ENCODE measurements at places on chromosomes 2 and 18.

- DNase-seq = no peak
Measured at GRCh38 chr2:70657246-70657645, 103.6 kb upstream of the TGFA start.

DNA sequence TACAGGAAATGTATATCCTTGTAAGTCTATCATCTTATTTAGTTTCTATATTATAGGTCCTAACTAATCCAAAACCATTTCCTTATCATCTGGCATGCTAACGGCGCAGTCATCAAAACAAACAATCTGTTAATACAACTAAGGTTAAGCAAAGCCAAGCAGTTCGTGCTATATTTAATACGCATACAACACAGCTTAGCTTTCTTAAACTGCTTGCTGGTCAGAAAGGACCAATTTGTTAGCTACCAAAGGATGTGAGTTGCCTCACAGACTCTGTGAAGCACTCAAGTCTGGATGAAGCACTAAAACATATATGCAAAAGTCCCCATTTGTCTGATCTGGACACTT is 67.0 kb downstream of the ZEB2 start:
- no peak for DNase-seq

- no peak for DNase-seq
Measured at GRCh38 chr2:62236499-62236898, 40.6 kb downstream of the B3GNT2 start.

GRCh38 chr18:34695310-34695709 is 14.8 kb upstream of the DTNA start:
- DNase-seq = no peak

- DNase-seq = peak; percentile 54
Measured at GRCh38 chr18:2963048-2963447, 49.9 kb downstream of the LPIN2 start.

DNA sequence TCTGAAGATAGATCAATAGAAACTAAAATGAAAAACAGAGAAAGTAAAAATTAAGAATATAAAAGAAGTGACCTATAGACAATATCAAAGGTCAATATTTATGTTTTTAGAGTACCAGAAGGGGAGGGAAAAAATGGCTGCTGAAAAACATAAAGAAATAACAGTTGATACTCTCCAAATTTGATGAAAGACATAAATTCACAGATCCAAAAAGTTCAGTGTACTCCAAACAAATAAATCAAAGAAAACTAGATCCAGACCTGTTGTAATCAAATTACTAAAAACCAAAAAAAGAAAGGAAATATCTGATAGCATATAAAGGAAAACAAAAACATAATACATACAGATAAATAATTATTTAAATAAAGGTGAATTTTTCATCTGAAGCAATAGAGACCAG is 1689.1 kb upstream of the TMEFF2 start:
- no peak for DNase-seq

GRCh38 chr18:21155443-21155842 is 43.8 kb upstream of the ROCK1 start:
- DNase-seq = no peak

- DNase-seq = no peak
Measured at GRCh38 chr2:191190861-191191552, 40.2 kb upstream of the STAT4 start.

DNA sequence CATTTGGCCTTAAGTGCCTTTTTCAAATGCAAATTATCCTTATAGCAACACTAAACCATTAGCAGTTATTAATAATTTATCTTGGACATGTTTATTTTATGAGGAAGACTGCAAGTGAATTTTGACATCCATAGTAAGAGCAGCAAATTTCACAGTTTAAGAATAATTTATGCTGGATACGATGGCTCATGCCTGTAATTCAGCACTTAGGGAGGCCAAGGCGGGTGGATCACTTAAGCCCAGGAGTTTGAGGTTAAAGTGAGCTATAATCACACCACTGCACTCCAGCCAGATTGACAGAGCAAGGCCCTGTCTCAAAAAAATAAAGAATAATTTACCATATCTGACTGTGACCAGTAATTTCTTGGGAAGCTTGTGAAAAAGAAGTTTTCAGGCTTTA is 286.2 kb downstream of the TMX3 start:
- DNase-seq = no peak

DNA sequence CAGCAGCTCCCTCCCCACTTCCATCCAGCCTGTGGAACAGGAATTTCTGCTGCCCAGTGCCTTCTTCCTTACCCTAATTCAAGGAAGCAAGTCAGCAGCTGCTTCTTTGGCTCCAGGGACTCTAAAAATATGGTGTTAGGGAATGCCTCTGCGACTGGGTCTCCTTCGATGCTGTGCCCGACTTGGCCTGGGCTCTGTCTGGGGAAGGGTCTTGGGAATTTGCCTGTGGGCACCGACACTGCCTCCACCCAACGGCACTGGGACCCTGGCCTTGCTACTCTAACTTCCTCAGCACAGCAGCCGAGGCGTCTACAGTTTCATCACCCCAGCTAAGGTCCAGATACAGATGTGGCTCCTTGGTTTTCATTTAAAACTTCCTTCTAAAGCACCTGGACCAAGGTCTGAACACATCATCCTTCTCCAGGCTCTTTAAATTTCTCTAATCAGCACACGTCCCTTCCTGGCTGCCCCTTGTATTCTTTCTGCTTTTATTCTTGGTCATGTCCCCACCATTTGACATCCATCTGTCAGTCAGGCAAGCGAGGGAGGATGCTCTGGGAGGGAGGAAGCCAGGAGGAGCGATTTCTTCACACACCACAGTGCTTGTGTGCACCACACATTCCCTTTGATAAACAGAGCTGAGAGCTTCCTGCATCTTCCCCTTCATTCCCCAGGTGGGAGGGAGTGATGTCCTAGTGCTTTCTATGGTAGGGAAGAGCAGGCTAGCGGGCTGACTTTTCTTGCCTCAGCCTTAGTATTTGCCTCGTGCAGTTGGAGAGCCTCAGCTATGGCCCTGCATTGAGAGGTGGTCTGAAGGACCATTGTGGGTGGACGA is 6.8 kb downstream of the LBH start:
- DNase-seq = no peak

GRCh38 chr2:151623631-151624030 is 110.6 kb downstream of the NEB start:
- DNase-seq = no peak

DNA sequence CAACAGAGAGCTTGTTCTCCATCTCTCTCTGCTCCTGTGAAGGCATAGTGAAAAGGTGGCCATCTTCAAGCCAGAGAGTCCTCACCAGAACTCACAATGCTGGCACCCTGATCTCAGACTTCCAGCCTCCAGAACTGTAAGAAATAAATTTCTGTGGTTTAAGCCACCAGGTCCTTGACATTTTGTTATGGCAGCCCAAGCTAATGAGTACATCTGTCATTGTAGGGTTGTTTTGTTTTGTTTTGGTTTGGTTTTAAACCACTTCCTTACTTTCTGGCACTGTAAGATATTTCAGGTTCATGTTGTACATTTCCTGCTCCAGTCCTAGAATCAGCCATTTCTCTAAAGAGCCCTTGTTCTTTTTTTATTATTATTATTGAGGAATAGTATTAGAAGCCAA is 171.2 kb downstream of the CPS1 start:
- no peak for DNase-seq

GRCh38 chr2:15729709-15730544 is 138.3 kb downstream of the DDX1 start:
- DNase-seq = no peak

DNA sequence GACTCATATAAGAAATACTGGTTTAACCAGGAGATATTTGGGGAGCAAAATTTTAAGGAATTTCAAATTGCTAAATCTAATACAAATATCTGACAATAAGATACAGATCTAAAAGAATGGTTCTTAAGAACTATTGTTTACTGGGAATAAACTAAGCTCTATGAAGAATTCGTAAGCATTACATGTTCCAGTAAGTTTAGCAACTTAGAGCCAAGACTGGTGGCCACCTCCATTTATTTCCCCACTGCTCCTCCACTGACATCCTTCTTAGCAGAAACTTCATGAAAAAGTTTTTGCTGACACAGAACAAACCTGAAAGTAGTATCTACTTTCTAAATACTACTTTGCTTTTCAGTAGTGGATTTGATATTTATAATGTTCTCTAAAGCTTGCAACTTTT is 83.0 kb downstream of the ACSL3 start:
- DNase-seq = no peak

GRCh38 chr2:128638341-128639119 is 319.9 kb upstream of the HS6ST1 start:
- no peak for DNase-seq

- no peak for DNase-seq
Measured at GRCh38 chr2:119224391-119225104, 914 bp downstream of the STEAP3 start.

DNA sequence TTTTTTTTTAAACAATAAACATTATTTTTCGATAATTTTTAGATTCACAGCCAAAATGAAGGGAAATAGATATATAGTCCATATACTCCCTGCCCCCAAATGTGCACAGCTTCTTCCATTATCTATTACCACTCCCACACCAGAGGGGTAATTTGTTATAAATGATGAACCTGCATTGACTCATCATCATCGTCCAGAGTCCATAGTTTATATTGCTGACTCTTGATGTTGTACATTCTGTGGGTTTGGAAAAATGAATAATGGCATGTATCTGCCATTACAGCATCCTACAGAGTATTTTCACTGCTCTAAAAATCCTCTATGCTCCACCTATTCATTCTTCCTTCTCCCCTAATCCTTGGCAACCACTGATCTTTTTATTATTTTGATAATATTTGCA is 121.5 kb downstream of the LTBP1 start:
- no peak for DNase-seq

- no peak for DNase-seq
Measured at GRCh38 chr2:148654435-148654834, 9.9 kb downstream of the EPC2 start.

DNA sequence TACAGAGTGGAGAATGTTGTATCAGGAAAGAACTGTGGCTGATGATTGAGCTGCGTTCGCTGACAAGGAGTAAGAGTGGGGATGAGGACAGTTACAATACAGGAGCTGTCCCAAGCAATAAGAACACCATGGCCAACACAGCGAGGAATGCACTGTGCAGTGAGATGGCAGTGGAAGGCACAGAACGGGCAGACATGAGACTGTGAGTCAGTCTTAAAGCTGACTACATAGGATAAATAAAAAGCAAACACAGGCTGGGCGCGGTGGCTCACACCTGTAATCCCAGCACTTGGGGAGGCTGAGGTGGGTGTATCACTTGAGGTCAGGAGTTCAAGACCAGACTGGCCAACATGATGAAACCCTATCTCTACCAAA is 89.8 kb downstream of the CABYR start:
- no peak for DNase-seq

DNA sequence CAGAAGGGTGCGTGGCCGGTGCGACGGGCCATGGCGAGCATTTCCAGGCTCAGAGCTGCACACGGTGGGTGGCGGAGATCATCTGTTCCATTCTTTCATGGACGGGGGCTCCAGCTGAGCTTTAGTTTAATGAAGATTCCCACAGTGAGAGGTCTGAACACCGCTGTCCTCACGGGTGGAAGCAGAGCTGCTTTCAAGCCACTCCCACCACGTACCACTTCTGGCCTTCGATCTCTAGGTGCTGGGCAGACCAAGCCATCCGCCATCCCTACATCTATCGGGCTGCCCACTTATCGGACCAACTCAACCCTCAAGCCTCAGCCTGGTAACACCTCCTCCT is 18.5 kb downstream of the GPR35 start:
- no peak for DNase-seq

GRCh38 chr18:60755134-60755533 is 382.6 kb upstream of the MC4R start:
- DNase-seq = no peak

DNA sequence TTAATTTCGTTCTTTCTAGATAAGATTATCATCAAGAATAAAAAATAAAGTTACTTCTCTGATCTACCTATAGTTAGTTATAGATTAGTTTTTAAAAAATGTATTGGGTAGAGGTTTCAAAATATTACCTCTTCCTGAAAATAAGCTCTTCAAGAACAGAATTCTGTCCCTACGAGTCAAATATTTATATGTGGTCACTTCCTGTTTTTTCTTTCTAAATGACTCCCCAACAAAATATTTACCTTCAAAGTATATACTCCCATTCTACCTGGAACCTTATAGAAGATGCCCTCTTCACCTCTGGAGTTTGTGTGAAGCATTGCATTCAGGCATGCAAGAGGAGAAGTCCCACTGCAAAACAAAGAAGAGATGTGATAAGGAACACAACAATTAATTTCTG is 72.3 kb downstream of the ASXL2 start:
- no peak for DNase-seq

GRCh38 chr2:201960305-201960704 is 73.3 kb upstream of the FZD7 start:
- no peak for DNase-seq
